ENCODE measurements at places on chromosomes 13 and 19.

DNA sequence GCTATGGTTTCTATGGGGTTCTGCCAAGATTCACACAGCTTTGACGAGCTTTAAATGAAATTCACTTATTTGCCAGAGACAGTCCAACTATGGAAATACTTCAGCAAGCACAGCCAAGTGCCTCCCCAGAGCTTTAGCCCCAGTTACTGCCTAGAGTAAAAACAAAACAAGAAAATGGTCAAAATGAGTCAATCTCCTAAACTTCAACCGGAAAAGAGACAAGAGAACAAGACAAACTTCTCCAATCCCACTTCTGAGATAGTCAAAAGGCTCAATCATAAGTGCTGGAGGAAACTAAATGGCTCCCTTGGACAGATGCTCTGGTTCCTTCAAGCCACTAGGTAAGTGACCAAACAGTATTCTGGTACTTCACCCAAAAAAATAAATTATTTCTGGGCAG is 65.8 kb downstream of the KATNAL1 start:
- no peak for DNase-seq

DNA sequence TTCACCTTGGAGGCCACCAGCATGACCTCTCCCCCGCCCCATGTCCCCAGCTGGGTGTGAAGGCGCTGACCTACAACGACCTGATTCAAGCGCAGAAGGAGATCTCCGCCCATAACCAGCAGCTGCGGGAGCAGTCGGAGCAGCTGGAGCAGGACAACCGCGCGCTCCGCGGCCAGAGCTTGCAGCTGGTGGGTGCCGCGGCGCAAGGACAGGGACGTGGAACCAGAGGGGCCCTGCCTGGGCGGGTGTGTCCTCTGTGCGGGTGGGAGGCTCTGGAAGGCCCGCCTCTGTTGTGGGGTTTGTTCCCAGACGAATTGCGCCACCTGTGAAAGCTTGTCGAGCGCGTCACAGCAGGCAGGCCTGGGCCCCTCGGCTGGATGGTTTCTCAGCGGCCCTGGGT is 22.3 kb downstream of the PLEKHJ1 start:
- DNase-seq = no peak

- no peak for DNase-seq
Observed at GRCh38 chr13:101916108-101916774, 463.8 kb downstream of the ITGBL1 start.

GRCh38 chr19:18379803-18380747 is 5.9 kb upstream of the GDF15 start:
- no peak for DNase-seq

DNA sequence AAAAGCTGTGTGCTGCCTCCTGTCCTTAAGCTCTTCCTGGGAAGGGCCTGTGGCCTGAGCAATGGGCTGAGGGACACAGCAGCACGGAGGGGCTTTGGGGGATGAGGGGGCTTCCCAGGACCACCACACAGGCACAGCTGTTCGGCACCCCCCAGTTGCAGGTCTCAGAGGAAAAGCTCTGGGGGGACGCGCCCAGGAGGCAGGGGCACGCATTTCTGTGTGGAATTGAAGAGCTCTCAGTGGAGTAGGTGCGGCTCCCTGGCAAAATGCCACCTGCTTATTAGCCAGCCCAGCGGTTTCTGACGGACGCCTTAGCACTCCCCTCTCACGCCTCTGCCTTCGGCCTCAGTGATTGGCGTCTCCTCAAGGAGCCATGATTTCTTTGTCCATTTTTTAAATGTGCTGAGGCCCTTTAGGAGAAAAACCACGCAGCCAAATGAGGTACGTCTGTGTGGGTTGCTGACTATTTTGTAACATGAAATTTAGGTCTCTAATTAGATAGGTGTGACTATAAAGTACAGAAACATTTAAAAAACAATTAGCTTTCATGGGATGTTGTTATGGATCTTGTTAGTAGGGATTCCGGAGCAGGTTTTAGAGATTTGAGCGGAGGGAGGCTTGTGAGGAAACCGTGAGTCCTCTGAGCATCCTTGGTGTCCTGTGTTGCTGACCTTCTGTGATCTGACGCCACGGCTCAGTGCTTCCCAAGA is 4.0 kb downstream of the MCF2L start:
- no peak for DNase-seq

- peak; percentile 38 for DNase-seq
Observed at GRCh38 chr19:2722541-2723344, 1.6 kb upstream of the DIRAS1 start.

DNA sequence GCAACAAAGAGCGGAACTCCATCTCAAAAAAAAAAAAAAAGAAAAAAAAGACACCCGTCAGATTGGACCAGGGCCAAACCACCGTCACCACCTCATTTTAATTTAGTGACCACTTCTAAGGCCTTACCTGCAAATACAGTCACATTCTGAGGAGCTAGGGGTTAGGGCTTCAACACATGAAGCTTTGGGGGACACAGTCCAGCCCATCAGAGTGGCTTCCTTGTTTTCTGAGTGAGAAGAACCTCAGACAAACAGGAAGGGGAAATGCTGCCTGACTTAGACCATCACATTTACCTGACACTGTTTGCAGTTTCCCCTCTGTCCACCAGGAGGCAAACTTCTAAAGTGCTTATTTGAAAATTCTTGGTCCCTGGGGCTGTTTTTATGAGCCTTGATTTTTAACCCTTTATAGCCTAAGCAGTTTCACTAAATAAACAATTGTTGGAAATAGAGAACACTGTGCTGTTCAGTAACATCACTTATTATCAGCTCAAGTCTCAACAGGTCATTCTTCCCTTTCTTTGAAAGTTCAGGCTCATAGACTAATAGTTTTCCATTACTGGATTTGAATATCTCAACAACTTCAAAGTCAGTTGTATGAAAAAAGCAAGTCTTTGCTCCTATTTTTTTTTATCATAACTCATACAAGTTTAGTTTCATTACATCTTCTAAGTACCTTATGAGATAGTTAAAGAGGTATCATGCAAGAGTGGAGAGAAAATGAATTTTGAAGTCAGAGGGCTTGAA is 74.9 kb upstream of the WASF3 start:
- DNase-seq = no peak
